ENCODE measurements at places on chromosomes 6 and 20.

GRCh38 chr6:163485388-163485851, 70.9 kb downstream of the QKI start:
- DNase-seq = no peak

DNA sequence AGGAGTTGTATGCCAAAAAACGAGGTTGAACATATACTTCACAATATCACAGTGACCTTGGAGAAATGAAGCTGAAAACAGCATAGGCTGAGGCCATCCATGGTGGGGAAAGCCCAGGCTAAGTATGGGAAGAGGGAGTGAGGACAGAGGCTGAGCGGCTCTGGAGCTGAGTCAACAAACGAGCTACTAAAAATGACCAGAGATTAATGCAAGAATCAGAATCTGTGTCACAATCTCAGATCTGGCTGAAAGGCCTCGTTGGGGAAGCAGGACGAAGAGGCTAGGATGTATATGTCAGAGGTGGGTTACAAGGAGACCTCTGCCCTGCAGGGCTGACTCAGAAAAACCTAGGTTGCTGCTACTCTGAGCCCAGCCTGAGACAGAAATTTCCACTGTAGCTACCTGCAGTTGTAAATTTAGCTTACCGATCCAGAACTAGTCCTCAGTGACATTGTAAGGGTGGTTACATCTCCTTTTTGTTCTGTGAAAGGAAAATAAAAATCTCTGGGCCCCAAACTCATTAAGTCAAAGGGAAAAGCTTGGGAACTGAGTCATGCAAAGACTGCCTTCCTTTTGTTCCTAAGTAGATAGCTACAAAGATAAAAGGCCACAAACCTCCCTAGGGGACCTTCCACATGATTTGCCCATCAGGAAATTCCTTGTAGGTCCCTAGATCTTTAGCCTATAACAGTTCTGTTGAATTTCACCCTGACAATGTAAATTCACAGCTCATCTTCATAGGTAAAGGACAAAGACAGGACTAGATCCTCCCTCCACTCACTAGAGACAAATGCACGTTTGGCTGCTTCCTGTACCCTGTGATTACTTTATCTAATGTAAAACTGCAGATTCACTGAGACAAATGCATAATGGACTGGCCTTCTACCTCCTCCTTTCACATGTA, 8.5 kb upstream of the TUBB2A start:
- no peak for DNase-seq

DNA sequence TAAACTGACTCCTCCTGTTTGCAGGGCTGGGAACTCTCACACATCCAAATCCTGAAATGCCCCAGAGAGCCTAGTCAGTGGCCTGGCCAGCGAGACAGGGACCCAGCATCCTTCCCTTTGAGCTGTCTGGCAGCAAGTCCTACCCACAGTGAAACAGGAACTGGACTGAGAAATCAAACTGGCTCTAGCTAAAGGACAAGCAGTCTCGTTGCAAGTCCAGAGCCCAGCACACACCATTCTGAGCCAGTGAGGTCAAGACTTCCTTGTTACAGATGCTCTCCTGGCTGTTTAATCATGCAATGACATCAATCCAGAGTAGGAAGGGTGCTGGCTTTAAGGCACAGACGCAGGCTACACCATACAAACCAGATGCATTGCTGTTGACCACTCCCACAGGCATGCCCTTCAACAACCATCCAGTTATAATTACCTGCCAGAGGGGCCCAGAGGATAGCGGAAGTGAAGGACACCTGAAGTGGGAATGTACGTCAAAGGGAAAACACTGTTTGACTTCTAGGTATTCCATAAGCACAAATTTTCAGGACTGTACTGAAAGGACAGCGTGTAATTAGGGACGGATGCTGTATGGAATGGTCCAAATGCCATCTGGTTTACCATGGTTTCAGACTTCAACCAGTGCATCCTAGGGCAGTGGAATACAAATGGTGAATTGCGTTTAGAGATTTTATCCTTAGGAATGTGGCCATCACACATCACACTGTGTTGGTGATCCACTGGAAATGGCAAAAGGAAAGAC, 114.4 kb downstream of the SLC23A2 start:
- DNase-seq = no peak

- DNase-seq = no peak
These were observed 89.0 kb upstream of the AKIRIN2 start for GRCh38 chr6:87791029-87791428.

DNA sequence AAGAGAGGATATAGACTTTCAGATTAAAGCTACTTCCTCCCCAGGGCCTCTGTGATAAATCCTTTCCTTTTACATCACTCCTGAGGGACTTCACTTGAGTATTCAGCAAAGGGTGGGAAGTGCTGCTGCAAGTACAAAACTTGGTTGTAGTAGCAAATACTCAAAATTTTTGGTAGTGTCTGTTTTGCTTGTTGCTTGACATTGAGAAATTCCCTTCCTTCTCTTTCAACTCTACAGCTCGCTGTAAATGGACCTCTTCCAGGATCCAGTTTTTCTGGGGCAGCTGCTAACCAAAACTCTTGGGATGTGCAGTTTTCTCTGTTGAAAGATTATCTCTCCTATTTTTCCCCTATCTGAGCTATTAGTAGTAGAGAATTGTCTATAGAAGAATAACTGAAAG, 472.0 kb downstream of the CD109 start:
- no peak for DNase-seq

GRCh38 chr20:3890999-3891929, 2.1 kb downstream of the PANK2 start:
- DNase-seq = no peak

DNA sequence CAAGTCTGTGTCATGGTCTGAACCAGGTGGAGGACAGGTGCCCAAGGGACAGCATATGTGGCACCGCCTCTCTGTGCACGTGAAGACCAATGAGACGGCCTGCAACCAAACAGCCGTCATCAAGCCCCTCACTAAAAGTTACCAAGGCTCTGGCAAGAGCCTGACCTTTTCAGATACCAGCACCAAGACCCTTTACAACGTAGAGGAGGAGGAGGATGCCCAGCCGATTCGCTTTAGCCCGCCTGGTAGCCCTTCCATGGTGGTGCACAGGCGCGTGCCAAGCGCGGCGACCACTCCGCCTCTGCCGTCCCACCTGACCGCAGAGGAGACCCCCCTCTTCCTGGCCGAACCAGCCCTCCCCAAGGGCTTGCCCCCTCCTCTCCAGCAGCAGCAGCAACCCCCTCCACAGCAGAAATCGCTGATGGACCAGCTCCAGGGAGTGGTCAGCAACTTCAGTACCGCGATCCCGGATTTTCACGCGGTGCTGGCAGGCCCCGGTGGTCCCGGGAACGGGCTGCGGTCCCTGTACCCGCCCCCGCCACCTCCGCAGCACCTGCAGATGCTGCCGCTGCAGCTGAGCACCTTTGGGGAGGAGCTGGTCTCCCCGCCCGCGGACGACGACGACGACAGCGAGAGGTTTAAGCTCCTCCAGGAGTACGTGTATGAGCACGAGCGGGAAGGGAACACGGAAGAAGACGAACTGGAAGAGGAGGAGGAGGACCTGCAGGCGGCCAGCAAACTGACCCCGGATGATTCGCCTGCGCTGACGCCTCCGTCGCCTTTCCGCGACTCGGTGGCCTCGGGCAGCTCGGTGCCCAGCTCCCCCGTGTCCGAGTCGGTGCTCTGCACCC, 109.5 kb upstream of the RAB32 start:
- no peak for DNase-seq

DNA sequence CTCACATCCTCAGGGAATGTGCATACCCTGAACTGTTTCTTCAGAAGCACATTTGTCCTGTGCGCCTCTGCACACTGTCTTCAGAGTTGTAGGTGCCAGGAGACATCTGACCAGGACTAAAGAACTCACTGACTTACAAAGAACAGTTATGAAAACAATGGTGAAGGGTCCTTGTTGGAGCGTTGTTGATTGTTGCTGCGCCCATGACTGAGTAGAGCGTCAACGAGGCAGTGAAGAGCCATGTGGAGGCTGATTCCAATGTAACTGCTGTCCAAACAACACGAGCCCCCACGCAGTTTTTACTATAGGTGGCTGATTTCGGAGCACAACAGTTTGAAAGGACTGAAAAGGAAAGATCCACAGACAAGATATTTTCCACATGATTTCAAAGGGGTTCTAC, 380.3 kb downstream of the CDH26 start:
- no peak for DNase-seq

DNA sequence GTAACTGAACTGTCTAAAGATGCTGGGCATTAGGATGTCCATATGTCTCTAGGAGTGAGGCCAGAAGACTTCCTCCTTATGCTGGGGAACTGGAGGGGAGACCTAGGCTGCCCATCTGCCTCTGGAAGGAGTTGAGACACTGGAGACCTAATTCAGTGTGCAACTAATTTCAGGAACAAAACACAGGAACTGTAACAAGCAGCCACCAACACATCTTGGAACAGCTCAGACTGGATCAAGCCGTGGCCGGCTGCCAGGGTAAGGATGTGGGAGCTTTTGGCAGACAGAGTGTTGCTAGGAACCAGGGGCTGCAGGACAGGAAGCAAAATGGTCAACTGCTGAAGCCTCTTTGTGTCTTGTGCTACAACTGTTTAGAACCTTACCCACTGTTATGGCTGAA, 16.4 kb upstream of the MAS1 start:
- no peak for DNase-seq

GRCh38 chr20:44336086-44336485, 757 bp upstream of the R3HDML start:
- no peak for DNase-seq

- DNase-seq = no peak
These were observed 131.8 kb downstream of the TIAM2 start for GRCh38 chr6:155126727-155127439.

- no peak for DNase-seq
These were observed 32.5 kb downstream of the PDYN start for GRCh38 chr20:1961374-1961773.

DNA sequence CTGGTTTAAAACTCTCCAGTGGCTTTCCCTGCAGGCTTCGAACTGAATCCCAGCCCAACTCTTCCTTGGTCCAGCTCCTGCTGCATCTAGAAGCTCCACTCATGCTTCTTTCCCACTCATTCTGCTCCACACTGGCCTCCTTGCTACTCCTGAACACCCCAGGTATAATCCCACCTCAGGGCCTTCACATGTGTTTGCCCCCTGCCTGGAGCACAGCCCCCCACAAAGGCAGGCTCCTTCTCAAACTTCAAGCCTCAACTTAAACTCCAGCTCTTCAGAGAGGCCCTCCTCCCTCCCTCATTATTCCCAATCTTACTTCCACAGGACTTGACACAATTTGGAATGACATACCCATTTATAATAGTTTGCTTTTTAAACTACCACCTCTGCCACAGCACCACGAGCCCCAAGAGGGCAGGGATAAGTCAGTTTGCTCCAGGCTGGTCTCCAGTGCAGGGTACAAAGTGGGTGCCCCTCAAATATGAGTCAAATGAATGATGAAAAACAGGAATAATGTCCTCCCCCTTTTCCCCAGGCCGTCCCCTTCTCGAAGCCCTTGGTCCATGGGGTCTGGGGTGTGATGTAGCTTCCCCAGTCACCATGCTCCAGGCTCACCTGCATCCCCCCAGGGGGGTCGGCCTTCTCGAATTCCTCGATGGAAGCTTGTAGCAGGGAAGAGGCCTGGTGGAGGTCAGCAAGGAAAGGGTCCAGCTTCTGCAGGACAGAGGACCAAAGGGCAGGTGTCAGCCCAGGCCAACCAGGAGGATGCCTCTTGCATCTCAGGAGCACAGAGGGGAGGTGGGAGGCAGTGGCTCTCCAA, 37.4 kb downstream of the KIAA1755 start:
- no peak for DNase-seq

DNA sequence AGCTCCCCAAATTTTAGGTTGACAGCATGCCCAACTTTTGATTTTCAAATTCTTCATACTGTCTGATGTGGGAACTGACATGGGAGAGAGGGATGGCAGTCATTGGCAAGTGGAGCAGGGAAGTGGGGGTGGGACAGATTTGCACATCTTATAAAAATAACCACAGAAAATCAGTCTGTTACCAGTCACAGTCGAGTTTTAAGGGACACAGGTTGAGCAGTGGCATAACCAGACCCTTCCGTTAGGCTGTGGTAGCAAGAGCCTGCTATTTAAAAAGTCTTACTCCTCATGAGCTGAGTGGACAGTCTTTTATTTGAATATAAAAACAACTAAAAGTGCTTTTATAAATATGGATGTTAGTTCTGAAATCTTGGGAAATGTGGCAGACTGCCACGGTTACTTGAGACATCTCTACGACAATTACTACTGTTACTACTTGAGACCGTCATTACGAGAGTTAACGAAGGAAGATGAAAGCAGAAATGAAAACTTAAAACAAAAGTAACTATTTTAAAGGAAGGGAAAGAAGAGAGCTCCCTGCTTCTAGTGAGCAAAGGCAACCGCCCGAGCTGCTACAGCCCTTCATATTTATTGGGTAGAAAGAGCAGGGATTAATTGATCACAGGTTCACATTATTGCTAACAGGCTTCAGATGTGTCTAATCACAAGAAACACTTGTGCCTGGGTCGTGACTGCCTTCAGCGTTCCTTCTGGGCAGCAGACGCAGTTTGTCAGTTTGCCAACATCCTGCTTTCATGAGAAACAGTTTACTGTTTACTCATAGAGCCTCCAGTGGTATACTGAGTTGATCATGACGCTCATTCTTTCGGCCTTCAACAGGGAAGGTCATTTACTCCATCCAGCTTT, 71.3 kb downstream of the EFHC1 start:
- DNase-seq = no peak

GRCh38 chr20:25865715-25866656, 169.3 kb upstream of the ZNF337 start:
- DNase-seq = peak; percentile 61

- DNase-seq = no peak
These were observed 4.9 kb upstream of the BIRC7 start for GRCh38 chr20:63230800-63231268.

- DNase-seq = no peak
These were observed 27.8 kb upstream of the PREP start for GRCh38 chr6:105430685-105431084.

DNA sequence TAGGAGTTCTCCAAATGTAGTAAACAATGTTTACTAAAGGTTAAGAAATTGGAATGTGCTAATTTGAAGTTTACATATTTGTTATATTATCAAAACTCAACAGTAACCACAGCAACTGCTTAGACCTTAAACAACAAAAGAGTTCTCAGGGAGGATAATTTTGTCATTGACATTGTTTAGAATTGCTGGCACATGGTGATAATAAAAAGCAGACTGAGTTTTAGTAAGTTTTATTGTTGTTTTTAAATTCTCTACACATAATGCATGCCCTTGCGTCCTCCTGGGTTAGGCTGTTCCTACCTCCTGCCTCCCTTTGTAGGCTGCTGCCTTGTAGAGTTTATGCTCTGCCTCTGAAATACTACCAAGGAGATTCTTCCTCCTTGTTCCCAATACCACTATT, 28.7 kb downstream of the LAMA4 start:
- DNase-seq = no peak
